ENCODE measurements at places on chromosomes 1 and 21.

- no peak for DNase-seq
Measured at GRCh38 chr1:211639475-211640300, 35.7 kb downstream of the NEK2 start.

- no peak for DNase-seq
Measured at GRCh38 chr1:13945856-13946255, 245.9 kb downstream of the PRDM2 start.

DNA sequence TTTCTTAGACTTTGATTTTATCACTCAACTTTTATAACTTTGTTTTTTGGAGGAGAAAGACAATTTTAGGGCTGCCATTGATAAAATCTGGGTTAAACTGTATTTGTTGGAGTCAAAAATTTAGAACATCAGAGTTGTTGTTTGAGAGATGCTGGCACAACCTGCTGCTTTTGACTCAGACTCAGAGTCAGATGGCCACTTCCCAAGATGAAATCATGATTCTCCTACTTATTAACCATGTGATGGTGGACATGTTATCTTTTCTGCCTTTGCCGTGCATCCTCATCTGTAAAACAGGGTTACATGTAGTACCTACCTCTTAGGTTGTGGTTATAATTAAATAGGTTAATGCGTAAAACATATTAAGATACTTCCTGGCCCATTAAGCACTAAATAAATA is 71.2 kb downstream of the PLA2G4A start:
- DNase-seq, result no peak

- DNase-seq, result no peak
Measured at GRCh38 chr21:42834726-42835191, 44.6 kb downstream of the WDR4 start.

- no peak for DNase-seq
Measured at GRCh38 chr1:159924025-159924790, 1.1 kb downstream of the TAGLN2 start.

Data from C1 segment of cervical spinal cord (tissue), 14 donors.